ENCODE measurements at places on chromosomes 4 and X. TPM values are rescaled to one million over a fixed set of nuclear protein-coding genes. Genes with fewer than 3 reads are reported as not detected.

DNA sequence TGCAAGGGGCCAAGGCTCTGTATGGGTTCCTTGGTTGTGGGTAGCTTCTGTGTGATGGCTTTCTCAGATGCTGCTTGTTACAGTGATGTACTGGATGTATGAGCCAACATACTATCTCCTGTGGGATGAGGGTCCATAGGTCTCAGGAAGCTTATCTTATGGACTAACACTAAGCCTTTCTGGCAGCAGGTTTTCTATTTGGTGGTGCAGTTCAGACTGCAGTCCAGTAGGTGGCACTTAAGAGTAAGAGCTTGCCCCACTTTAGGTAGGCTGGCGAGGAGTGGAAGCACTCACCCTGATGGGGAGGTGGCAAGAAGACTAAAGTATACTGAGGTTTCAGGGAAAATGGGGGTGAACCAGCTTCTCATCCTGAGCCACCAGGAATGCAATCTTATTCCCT is 306.7 kb upstream of the MAOA start:
- peak; percentile 18 for DNase-seq

DNA sequence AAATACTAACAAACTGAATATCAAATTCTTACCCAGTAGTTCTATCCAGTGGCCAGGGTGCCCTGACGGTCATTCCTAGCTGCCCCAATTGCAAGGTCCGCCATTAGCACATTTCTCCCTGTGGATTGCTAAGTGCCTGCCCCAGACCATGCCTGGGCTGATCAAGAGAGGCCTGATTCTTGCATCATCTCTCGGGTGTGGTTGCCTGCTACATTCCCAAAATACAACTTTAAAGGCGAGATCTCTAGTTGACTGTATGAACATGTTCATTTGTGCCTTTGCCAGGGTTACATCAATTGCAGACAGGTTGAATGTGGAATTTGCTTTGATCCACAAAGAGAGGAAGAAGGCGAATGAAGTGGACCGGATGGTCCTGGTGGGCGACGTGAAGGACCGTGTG is 28.0 kb downstream of the PRPS2 start:
- DNase-seq = no peak

- DNase-seq = no peak
Measured at GRCh38 chr4:187666697-187667494, 328.7 kb upstream of the ZFP42 start.

DNA sequence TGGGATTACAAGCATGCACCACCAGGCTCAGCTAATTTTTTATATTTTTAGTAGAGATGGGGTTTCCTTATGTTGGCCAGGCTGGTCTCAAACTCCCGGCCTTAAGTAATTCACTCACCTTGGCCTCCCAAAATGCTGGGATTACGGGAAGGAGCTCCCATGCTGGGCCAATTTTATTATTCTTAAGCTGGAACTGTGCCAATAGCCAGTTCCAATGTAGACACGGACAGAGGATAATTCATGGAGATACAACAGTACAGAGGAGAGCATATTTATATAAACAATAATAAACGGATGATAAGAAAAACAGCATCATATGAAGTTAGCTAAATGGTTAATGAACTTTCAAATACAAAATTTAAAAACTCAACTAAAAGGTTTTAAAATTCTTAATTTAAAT is 87.8 kb downstream of the PPA2 start:
- DNase-seq = no peak

The ENPEP gene
- total RNA-seq = 4.5 TPM
